ENCODE measurements at places on chromosomes 4 and X.

- no peak for DNase-seq
Measured at GRCh38 chr4:126106658-126107057, 791.9 kb downstream of the FAT4 start.

- no peak for DNase-seq
Measured at GRCh38 chr4:152351080-152351479, 184.8 kb downstream of the FBXW7 start.

- no peak for DNase-seq
Measured at GRCh38 chr4:89279385-89279784, 28.2 kb downstream of the GPRIN3 start.

DNA sequence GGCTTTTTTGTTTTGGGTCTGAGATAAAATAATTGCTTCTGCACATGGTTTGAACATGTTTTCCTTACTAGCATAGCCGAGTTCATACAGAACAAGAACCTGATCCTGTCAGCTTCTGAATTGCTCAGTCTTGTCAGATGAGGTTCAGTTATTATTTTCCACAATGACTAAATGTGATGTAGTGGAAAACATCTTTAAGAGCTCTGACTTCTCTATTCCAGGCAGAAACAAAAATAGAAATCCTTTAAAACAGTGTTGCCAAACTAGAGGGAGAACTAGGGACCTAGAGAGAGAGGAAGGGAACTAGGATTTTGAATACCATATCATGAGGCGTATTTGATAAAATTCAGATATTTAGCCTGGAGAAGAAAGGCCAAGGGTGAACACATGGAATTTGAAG is 2.0 kb downstream of the ATP6AP2 start:
- DNase-seq: no peak

- no peak for DNase-seq
Measured at GRCh38 chrX:69080855-69081465, 84.3 kb downstream of the PJA1 start.

GRCh38 chr4:81038636-81039350 is 8.3 kb downstream of the BMP3 start:
- DNase-seq: no peak

GRCh38 chrX:20260885-20261284 is 5.8 kb downstream of the RPS6KA3 start:
- no peak for DNase-seq

DNA sequence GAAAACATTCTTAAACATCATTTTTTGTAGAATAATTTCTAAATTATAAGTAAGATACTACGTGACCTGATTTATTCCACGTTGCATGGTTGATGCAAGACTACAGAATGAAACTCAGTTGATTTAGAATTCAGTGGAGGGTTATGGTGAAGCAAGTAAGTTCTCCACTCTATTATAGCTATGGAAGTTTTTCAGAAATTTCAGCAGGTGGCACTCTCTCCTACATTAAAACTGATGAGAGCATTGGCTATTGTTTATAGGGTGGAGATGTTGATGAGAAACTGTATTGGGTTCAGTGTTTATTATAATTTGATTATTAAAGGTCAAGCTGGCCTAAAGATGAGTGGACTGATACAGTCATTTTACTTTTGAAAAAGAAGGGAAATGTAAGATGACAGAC is 88.0 kb downstream of the FNIP2 start:
- no peak for DNase-seq

DNA sequence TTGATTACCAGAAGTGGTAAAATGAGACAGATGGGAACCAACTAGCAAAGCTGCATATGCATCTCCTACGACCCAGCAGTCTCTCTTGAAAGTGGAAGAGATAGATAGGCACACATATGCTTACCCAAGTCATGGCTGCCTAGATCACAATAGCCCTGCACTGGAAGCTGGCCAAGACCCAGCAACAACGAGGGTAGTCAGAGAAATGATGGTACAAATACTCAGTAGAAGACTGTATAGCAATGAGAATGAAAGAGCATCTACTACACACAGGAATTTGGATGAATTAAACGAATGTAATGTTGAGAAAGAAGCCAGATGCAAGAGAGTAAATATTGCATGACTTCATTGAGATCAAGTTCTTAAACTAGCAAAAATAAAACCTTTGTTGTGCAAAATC is 100.3 kb upstream of the FAT1 start:
- no peak for DNase-seq

GRCh38 chrX:136586386-136586785 is 54.4 kb downstream of the VGLL1 start:
- DNase-seq: peak; percentile 25

GRCh38 chr4:98166025-98166730 is 22.9 kb upstream of the STPG2 start:
- no peak for DNase-seq

All from activated CD4-positive, alpha-beta T cell treated with anti-CD3 and anti-CD28 coated beads, Interleukin-2, amount 50 U/mL, for 1 hour (primary cell).